ENCODE measurements at places on chromosomes 6 and 20.
A peak's percentile ranks its signal among the peaks of the same experiment; 100 is the strongest.

GRCh38 chr6:15481390-15482291 is 181.2 kb downstream of the DTNBP1 start:
- no peak for DNase-seq

DNA sequence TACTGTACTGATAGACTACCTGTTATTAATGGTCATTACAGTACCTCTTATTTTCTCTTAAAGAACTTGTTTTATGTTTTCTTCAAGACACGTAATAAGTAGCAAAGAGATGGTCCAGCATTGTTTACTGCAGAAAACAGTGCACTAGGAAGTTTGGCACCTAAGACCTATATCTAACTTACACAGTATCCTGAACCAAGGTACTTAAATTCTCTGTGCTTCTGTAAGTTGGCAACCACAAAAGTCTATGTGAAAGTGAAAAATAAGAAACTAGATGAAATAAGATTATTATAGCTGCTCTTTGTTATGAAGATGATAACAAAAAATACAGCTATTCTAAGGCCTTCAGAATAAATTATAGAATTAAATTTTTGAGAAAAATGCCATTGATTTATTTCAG is 411.7 kb upstream of the SOX4 start:
- DNase-seq = no peak

DNA sequence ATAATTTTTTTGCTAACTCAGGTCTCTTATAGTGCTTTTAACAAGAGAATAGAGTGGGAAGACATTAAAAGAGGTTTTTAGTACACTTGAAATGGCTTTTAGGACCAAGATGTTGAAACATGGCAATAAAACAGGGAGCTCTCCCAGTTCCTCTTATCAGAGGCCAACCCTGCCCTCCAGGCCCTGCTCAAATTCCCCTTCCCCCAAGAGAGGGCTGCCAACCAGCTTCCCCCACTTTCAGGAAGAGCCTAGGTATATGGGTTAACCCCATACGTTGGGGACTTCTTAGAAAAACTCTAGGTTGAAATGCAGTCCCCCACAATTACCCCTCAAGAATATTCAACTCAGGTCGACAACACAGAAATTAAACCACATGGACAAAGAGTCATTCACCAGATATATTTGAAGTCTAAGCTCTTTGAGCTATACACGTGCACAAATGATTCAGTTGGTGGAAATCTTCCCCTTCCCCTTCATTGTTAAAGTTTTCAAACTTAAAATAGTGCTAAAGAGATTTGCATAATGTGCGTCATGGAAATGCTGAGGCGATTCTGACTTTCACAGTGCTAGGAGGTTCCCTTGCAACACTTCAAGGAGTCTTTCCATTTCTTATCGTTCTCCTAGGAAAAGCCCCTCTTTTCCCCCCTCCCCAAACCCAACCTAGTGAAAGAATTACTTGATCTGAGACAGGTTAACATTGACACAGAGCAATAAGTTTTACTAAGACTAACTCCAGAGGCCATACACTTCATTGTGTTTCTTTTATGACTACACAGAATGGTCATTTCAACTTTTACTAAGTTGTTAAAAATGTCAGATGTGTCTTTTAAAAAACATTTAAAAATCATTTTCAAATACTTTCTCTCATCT is 49.8 kb upstream of the ENPP5 start:
- no peak for DNase-seq

DNA sequence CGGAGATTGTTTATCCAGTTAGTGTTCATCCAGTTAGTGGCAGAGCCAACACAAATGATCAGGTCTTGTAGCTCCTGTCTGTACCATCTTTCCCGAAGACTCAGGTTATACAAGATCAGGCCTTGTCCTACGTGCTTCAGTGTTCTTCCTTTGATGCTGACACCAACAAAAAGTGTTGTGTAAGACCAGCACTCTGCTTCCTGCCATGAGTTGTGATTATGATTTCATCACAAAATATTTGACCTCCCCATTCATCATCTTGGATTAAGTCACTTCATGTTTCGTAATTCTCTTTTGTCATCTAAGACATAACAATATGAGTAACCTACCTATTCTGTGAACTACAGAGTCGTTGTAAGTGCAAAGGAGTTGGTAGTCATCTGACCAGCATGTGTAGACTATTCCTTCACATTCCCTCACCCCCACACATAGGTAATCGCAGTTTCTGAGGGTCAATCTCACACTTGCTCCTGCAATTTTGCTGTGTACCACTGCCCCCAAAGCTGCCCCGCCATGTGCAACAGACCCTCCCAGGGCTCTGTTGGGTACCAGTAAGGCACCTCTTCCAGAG is 135.6 kb upstream of the SLC22A23 start:
- peak; percentile 45 for DNase-seq

DNA sequence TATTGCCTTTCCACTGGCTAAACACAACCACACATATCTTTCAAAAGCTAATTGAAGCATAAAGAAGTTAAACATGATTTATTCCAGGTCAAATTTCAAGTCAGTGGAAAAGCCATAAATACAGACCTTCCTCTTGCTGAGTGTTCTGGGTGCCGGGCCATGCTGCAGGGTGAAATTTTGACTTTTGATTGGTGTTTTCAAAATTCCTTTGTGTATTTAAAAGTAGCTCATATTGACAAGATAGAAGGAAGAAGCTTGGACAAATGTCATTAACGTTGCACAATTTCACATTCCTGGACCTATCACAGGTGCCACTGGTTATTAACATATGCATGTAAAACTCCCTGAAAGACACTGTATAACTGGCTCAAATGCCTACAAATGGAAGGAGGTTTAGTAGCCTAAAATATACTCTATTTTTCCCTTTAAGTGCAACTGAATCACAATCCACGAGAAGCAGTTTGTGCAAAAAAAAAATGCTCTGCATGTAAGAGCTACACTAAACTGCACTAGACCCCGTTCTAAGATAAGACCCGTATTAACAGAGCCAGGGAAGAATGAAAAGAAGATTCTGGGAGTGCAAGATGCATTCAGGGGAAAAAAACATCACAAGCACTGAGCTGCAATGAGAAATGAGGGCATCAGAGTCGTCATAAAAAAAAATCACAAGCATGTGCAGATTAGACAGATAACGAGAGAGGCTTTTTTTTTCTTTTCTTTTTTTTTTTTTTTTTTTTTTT is 30.4 kb downstream of the ATXN1 start:
- no peak for DNase-seq

DNA sequence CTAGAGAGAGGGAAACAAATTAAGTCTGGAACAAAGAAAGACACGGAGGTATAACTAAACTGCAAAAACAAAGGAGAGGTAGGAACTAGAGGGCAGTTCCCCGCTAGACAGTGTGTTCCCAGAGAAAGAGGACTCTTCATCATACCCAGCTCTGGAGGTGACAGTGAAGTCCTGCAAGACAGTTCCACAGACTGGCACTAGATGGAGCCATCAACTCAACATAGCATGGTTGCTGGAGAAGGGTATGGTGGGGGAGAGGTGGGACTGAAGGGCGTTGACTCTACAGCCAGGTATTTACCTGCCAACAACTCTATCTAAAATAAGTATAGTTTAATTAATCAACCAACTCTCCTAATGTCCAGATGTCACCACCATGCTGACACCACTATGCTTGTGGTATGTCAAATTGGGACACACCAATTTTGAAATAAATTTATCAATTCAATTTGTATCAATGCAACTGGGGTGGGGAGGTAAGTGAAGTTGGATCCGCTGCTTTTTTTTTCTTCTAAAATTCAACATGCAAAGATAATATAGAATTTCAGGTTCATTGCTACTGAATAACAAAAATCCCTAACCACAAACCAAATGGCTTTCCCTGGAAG is 9.7 kb downstream of the BACH2 start:
- DNase-seq = no peak

GRCh38 chr20:6673071-6673470 is 94.4 kb upstream of the BMP2 start:
- no peak for DNase-seq

- DNase-seq = no peak
Measured at GRCh38 chr6:128595544-128595943, 75.1 kb upstream of the PTPRK start.

- DNase-seq = no peak
Measured at GRCh38 chr6:170049641-170050561, 241.0 kb downstream of the DLL1 start.

GRCh38 chr6:164854526-164854925 is 454.9 kb downstream of the C6orf118 start:
- no peak for DNase-seq

DNA sequence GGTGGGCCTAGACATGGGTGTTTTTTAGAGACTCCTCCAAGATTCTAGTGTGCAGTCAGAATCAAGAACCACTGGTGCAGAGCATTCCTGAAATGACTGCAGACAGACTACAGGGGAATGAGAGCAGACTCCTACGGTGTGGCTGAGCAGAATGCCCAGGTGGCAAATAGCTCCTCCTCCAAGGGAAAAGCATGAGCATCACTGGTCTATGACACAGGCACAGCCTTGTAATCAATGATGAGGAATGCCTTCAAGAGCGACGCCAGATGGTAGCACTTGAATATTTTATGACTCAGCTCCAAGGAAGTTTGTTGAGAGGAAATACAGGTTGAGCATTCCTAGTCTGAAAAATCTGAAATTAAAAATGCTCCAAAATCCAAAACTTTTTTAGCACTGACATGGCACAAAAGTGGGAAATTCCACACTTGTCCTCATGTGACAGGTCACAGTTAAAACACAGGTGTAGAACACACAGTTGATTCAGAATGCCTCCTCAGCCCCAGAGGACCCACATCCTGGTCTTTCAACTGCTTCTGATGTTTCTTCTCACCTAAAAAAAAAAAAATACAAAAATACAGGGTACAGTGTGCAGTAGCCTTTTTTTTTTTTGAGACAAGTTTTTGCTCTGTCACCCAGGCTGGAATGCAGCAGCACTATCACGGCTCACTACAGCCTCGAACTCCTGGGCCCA is 10.6 kb upstream of the FAM8A1 start:
- DNase-seq = peak; percentile 7

DNA sequence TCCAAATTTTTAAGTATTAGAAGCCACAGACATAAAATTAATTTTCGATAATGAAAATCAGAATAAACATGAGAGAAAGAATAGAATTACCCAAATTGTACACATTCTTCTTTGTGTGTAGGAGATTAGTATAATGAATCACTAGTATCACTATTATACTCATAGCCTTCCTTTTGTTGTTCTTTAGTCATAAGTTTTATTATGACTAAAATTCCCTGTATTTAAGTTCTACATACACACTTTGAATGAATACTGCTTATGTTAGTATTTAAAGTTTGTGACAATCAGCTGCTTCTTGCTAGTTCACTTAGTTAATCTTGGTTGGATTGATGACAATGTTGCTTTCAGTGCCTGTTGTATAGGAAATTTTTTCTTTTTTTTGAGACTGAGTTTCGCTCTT is 72.7 kb downstream of the CCDC170 start:
- DNase-seq = no peak

Measured in T1000 (cell line).